Hematopoietic multipotent progenitor cell treated with erythropoietin and hydrocortisone succinate and interleukin-3 and kit ligand, for 15 days (in vitro differentiated cells): ENCODE measurements at places on chromosomes 6 and 20.

DNA sequence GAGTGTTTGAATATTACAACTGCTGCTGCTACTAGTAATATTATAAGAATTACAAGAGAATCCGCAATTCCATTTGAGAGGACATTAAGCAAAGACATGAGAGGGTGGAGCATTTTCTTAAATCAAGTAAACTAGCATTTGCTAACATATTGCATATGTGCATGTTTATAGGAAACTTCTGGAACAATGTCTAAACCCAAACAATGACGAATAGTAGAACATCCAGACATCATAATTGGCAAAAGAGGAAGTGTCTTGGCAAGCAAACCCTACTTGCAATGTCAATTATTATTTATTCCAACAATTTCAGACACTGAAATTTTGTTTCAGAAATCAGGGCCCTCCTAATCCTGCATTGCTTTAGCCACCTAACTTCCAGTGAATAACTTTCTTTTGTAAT is 1155.3 kb upstream of the GJE1 start:
- no peak for DNase-seq

- DNase-seq, result no peak
These were observed 53.6 kb upstream of the EDN3 start for GRCh38 chr20:59246691-59247400.

GRCh38 chr6:166650824-166651807 is 24.1 kb upstream of the RPS6KA2 start:
- DNase-seq, result no peak

- DNase-seq, result no peak
These were observed 137.6 kb downstream of the PDSS2 start for GRCh38 chr6:107321793-107322192.
